ENCODE measurements at places on chromosomes 3 and 15.
A peak's percentile ranks its signal among the peaks of the same experiment; 100 is the strongest.

- DNase-seq = no peak
These were observed 152.0 kb upstream of the LPP start for GRCh38 chr3:188001926-188002325.

DNA sequence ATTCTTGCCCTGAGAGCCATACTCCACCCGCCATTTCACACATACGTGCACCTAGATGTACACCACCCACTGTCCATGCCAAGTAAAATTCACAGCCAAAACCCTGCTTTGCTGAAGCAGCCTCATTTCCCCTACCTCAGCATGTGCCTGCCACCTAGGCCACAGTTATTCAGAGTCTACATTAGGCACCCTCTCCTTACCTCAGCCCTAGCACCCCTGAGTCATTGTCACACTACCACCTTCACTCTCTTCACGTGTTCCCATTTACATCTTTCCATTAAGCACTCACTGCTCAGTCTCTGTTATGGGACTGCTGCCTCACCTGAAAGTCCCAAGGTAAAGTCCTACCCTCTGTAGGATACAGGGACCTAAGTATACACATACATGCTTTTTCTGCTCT, 70.0 kb downstream of the SETD5 start:
- no peak for DNase-seq

DNA sequence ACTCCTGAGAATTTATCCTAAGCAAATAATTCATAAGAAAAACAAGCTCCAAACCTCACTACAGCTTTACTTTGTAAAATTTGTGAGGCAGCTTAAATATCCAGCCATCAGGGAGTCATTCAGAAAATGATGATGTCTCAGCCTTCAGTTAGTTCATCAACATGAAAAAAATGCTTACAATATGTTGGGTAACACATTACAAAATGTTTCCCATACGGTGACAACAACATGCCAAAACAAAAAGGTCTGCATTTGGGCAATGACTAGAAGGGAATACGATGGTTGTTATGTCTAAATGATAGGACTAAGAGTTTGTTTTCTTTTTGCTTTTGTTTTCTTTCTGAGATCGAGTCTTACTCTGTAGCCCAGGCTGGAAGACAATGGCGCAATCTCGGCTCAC, 47.0 kb upstream of the CFAP161 start:
- no peak for DNase-seq

- DNase-seq = no peak
These were observed 11.1 kb downstream of the RFTN1 start for GRCh38 chr3:16502347-16502908.

DNA sequence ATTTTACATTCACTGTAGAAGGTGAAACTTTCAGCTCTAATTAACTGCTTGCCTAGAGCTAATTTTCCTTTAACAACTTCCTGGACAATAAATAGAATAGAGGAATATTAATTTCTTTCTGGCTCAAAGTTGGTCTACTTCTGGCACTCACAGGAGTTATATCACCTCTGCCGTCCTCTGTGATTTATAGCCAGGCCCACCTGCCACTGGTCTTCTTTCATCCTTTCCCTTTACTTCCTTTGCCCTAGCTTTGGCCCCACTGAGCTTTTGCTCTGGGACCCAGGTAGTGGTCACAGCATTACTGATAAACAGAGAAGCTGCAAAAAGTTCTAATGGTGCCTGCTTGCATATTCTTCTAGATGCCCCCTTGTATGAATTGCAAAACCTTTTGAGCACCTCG, 49.3 kb upstream of the ABHD10 start:
- DNase-seq = no peak

- peak; percentile 37 for DNase-seq
These were observed 665 bp downstream of the GLB1 start for GRCh38 chr3:33096093-33096868.

DNA sequence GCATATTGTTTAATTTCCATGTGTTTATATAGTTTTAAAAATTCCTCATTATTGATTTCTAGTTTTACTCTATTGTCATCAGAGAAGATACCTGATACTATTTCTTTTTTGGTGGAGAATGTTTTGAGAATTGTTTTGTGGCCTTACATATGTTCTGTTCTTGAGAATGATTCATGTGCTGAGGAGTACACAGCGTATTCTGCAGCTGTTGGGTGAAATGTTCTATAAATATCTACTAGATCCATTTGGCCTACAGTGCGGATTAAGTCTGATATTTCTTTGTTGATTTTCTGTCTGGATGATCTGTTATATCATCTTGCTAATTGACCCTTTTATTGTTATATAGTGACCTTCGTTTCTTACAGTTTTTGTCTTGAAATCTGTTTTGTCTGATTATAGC, 109.7 kb downstream of the UBE2E2 start:
- DNase-seq = peak; percentile 43

GRCh38 chr3:58353722-58354553, 21.2 kb downstream of the PXK start:
- no peak for DNase-seq

DNA sequence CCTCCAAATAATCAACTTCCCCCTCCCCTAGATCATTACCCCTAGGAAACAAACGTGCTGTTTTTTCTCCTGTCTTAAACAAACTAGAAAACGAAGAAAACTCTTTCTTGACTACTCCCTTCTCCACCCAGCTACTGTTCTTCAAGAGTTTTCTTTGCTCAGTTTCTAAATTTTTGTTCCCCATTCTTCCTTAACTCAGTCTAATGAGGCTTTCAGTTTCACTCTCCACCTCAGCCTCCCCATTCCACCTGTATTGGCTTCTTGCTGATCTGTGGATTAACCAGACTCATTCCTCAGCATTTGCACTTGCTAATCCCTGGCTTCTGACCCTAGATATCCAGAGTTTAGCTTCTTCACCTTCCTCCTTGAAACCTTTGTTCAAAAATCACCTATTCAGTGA, 26.8 kb downstream of the SERPINI1 start:
- no peak for DNase-seq

DNA sequence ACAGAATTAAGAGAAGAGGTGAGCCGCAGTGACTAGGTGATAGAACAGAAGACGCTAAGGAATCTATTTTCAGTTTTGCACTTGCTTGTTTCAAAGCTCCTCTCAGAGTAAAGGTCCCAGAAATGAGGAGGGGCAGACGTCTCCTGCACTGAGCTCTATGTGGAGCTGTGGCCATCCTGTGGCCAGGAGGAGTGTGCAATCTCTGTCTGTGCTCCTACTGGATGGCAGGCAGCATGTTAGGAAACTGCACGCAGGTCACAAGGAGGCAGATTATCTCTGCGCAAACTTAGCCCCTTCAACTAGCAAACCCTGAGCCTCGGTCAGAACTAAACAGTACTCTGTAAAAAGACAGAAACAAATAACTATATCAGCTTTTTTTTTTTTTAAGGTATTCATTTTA, 31.1 kb upstream of the PPIB start:
- DNase-seq = no peak

DNA sequence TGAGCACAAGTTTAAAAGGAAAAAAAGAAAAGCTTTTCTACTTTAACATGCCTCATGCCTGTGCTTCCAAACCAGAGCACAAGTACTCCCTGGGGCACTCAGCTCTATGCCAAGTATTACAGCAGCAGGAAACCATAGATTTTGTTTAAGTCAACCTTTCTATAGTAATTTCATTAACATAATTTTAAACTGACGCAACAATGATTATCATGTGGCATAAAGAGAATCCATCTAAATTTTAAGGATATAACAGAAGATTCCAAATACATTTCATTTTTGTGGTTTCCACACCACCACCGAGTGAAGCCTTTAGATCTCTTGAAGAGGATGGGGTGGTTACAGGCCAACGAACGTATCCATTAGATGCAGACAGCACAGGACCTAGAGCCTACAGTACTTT, 112.1 kb downstream of the TNIK start:
- peak; percentile 67 for DNase-seq

GRCh38 chr3:49937090-49937489, 2.9 kb upstream of the RBM6 start:
- no peak for DNase-seq

DNA sequence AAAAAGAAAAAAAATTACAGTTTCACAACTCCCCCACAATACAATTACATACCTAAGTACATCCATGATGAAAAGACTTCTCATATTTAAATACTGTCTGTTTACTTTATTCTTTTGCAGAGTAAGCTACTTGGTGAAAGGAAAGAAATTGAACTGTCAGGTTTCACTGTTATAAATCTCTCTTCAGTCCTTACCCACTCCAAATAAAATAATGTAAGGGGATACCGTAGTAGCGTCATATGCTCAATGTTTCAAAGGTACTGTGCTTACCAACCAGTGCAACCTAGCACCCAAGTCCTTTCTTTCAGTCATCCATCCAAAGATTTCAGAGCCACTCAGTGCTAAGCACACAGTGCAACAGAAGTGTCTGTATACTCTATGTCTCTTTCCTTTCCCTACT, 13.4 kb downstream of the GSK3B start:
- DNase-seq = no peak

- no peak for DNase-seq
These were observed 371.3 kb downstream of the EPHB1 start for GRCh38 chr3:135166266-135166825.

- DNase-seq = no peak
These were observed 40.8 kb upstream of the OSTN start for GRCh38 chr3:191158247-191158646.

- no peak for DNase-seq
These were observed 3.7 kb downstream of the MEIS2 start for GRCh38 chr15:37096558-37097143.

- DNase-seq = no peak
These were observed 224.7 kb upstream of the SATB1 start for GRCh38 chr3:18649666-18650363.

DNA sequence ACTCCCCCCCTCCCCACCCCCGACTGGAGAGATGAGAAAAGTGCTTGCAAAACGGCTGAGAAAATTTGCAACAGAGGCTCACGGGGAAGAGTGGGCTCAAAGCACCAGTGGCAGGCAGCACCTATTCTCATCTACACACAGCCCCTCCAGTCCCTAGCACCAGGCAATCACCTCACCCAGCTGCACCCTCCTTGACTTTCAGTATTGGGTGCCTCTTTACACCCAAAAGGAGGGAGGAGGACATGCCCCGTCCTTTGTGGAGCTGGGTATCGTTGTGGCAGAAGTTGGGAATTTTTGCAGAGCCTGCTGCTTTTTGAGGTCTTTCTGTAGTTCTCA, 182.8 kb upstream of the TOPAZ1 start:
- no peak for DNase-seq

- DNase-seq = no peak
These were observed 54.2 kb downstream of the B3GALNT1 start for GRCh38 chr3:161050935-161051334.

DNA sequence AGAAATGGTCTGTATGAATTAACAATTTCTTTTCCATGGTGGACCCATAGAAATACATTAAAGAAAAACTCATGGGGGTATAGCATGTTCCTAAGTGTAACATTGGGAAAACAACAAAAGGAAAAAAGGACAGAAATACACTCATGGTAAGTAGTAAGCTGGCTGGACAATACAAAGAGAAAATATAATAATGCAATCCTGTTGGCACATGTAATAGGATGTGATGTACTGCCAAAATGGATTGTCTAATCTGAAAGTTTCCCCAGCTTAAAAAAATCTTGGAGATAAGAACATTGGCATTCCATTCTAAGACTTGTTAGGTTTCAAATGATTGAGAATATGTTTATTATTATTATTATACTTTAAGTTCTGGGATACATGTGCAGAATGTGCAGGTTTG, 128.1 kb downstream of the MBNL1 start:
- DNase-seq = no peak

- no peak for DNase-seq
These were observed 171.1 kb upstream of the TTC14 start for GRCh38 chr3:180430896-180431295.

DNA sequence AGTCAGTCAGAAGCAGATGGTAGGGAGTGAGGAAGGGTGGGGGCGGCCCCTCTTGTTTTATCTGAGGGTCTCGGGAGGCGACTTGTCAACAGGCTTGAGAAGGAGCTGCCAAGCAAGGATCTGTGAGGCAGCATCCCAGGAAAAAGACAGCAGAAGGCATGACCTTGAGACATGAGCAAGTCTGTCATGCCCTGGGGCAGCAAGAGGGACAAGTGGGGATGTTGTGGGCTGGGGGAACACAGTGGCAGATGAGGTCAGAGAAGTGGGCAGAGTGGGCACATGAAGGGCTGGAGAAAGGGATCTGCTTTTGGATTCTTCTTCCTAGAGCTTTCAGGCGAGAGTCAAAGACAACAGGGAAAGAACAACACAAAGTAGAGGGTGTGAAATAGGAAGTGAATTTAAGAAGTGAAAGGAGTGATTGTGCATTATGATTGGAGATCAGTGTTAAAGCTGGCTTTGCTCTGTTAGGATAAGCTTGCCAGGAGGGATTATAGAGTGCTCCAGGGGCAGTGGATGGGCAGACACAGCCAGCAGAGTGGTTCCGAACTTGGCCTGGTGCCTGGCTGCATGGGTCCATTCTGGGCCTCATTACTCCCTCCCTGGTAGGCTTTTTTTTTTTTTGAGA, 73.3 kb downstream of the USP13 start:
- DNase-seq = no peak

DNA sequence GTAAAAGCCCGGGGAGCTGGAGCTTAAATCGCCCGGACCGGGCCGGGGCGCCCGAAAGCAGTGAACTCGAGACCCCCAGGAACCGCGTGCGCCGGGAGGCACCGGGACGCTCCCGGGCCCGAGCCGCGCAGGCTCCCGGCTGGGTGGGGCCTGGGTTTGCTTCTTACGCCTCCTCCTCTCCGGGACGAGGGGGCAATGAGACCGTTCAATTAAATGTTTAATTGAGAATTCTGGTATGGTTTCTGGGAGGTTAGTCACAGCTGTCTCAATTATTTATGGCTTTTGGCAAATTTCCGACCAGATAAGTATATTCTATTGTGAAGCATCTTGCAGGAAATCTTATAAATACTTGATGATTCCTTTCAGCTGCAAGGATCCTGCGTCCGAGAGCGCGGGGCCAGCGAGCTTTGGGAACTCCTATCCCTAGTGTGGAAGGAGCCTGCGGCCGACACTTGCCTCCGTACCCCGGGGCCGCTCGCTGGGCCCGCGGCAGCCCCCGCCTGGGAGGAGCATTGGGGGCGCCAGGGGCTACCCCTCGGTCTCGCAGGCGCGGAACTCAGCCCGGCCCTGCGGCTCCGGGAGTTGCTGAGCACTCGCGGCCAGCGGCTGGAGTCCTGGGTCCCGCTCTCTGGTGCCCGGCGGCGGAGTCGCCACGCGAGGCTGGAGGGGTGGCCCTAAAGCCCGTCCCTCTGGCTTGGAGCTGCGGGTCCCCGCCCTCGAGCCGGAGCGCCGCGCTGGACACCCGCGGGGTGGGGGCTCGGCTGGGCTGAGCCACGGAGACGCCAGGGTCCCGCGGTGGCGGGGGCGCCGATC, 10.3 kb downstream of the ISL2 start:
- DNase-seq = no peak

- DNase-seq = no peak
These were observed 124.7 kb upstream of the NANOGP8 start for GRCh38 chr15:35209838-35210237.

- no peak for DNase-seq
These were observed 9.4 kb downstream of the MUC4 start for GRCh38 chr3:195802261-195802701.

GRCh38 chr3:101223016-101223415, 97.4 kb downstream of the IMPG2 start:
- no peak for DNase-seq

GRCh38 chr3:127461286-127461910, 129.1 kb downstream of the TPRA1 start:
- no peak for DNase-seq

- DNase-seq = no peak
These were observed 14.7 kb upstream of the ATP2B2 start for GRCh38 chr3:10520072-10520471.
